Right lung (tissue), 10 donors: ENCODE measurements at places on chromosomes 11 and 22. TPM values are rescaled to one million over a fixed set of nuclear protein-coding genes. Genes with fewer than 3 reads are reported as not detected.

SPDYC gene
- polyA plus RNA-seq, result not detected

HSPB2 gene
- polyA plus RNA-seq, result 2.1 TPM

C22orf23 gene
- 6.8 TPM for polyA plus RNA-seq

SLC37A2 gene
- polyA plus RNA-seq, result 3.5 TPM

DUSP8 gene
- 1.2 TPM for polyA plus RNA-seq

MMP12 gene
- not detected for polyA plus RNA-seq

GUCY1A2 gene
- polyA plus RNA-seq, result 29.9 TPM

APOL6 gene
- 8.4 TPM for polyA plus RNA-seq

C1QTNF4 gene
- 3.1 TPM for polyA plus RNA-seq

UQCR10 gene
- 123 TPM for polyA plus RNA-seq

RANBP1 gene
- 162 TPM for polyA plus RNA-seq

TRIM48 gene
- polyA plus RNA-seq, result not detected

SGSM1 gene
- 2.8 TPM for polyA plus RNA-seq

NEU3 gene
- 15.5 TPM for polyA plus RNA-seq

OR4D5 gene
- not detected for polyA plus RNA-seq

TSPAN4 gene
- 63.9 TPM for polyA plus RNA-seq
